ENCODE measurements at places on chromosomes 13 and 19.

GRCh38 chr13:54750521-54750920, 1721.9 kb downstream of the OLFM4 start:
- no peak for DNase-seq

DNA sequence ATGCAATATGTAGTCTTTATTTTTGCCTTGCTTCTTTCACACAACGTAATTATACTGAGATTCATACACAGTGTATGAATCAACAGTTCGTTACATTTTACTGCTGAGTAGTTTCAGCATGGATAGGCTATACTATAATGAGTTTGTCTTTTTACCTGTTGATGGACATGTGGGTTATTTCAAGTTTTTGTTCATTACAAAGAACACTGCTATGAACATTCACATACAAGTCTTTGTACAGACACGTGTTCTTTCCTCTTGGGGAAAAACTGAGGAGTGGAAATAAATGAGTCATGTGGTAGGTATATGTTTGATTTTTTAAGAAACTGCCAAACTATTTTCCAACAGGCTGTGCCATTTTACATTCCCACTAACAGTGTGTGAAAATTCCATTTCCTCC, 35.1 kb downstream of the ENOX1 start:
- no peak for DNase-seq

DNA sequence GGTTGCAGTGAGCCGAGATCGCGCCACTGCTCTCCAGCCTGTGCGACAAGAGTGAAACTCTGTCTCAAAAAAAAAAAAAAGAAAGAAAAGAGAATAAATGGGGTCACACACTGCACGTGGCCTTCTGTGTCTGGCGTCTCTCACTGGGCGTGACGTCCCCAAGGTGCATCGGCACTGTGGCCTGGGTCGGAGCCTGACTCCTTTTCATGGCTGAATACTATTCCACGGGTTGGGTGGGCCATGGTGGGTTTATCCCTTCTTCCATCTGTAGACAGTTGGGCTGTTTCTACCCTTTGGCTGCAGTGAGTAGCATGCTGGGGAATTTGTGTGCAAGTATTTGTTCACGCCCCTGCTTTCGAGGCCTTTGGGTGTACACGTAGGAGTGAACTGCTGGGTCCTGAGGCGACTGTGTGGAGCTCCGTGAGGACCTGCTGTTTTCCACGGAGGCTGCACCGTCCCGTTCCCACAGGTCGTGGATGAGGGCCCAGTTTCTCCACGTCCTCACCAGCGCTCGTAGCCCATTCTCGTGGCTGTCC, 8.3 kb upstream of the MISP start:
- DNase-seq, result no peak

- DNase-seq, result no peak
These were observed 15.2 kb downstream of the ACP7 start for GRCh38 chr19:39099341-39099740.

GRCh38 chr13:50894504-50894903, 15.1 kb upstream of the RNASEH2B start:
- DNase-seq, result no peak

- DNase-seq, result peak; percentile 78
These were observed 65.9 kb downstream of the KCNRG start for GRCh38 chr13:50080911-50081678.

GRCh38 chr13:99191900-99192399, 8.7 kb upstream of the UBAC2 start:
- DNase-seq, result peak; percentile 15

GRCh38 chr19:46226438-46226973, 3.0 kb upstream of the IGFL1 start:
- no peak for DNase-seq

- peak; percentile 40 for DNase-seq
These were observed 23.4 kb downstream of the IPO5 start for GRCh38 chr13:97976610-97977521.

DNA sequence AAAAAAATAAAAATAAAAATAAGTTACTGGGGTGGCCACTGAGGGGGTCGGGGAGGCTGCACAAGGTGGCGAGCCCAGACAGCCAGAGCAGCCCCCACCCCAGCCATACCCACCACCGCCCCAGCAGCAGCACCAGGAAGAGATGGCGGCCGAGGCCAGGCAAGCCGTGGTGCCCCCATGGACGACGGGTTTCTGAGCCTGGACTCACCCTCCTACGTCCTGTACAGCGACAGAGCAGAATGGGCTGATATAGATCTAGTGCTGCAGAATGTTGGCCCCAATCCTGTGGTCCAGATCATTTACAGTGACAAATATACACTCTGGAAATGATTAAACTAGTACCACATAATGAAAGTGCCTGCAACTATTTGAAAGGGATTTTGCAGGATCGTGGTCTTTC, 71.6 kb upstream of the ZDHHC20 start:
- no peak for DNase-seq

DNA sequence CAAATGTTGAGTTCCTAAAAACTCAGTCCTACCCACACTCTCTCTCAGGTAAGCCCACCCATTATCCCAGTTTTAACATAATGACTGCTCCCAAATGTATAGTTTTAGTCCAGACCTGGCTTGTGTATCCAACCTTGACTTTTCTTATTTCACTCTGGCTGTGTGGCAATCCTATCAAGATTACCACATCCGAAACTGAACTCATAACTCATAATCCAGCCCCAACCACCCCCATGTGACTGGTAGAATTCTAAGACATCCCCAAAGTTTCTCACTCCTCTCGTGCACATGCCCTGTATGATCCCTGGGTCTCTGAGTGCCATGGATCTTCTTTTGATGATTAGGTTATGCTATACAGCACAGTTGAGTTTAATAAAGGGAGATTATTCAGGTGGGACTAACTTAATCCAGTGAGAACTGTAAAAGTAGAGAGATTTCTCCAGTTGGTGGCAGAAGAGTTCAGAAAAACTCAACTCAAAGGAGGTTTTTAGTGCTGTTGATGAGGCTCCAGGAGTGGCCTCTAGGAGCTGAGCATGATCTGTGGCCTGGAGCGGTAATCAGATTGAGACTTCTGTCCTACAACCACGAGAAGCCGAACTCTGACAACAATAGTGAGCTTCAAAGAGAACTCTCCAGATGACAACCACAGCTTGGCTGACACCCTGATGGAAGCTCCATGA, 413.4 kb downstream of the ZNF536 start:
- no peak for DNase-seq

DNA sequence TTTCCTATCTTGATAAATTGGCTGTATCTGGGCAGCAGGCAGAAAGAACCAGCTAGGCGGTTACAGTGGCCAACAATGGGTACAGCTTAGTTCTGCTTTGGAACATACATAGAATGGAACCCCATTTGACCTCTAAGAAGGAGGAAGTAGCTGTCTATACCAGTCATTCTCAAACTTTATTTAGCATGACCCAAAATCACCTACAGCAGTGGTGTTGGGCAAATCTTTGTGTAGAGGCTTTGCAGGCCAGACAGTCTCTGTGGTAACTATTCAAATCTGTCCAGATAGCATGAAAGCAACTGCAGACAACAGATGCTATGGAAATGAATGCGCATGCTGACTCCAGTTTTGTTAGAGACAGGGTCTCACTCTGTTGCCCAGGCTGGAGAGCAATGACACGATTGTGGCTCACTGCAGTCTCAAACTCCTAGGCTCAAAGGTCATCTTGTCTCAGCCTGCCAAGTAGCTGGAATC, 12.0 kb upstream of the KCNC3 start:
- no peak for DNase-seq

DNA sequence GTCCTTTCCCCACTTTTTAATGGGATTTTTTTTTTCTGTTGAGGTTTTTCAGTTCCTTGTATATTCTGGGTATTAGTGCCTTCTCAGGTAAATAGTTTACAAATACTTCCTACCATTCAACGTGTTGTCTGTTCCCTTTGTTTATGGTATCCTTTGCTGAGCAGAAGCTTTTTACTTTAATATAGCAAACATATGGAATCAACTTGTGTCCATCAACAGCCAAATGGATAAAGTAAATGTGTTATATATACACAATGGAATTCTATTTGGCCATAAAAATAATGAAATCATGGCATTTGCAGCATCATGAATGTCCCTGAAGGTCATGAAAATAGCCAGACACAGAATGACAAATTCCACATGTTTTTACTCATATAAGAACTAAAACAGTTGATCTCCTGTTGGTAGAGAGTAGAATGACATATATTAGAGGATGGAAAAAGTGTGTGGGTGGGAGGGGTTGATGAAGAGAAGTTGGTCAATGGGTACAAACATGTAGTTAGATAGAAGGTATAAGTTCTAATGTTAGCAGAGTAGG, 500.8 kb downstream of the SLITRK6 start:
- DNase-seq, result no peak

- peak; percentile 88 for DNase-seq
These were observed at the start of gene ZNF283 for GRCh38 chr19:43826787-43827754. Gene ZNF283 (plus strand): TSS chr19:43827321. CDS start chr19:43833505, 6,184 bp downstream.

GRCh38 chr13:40186626-40187323, 479.7 kb downstream of the FOXO1 start:
- no peak for DNase-seq

GRCh38 chr19:44590245-44591059, 22.9 kb upstream of the IGSF23 start:
- no peak for DNase-seq

DNA sequence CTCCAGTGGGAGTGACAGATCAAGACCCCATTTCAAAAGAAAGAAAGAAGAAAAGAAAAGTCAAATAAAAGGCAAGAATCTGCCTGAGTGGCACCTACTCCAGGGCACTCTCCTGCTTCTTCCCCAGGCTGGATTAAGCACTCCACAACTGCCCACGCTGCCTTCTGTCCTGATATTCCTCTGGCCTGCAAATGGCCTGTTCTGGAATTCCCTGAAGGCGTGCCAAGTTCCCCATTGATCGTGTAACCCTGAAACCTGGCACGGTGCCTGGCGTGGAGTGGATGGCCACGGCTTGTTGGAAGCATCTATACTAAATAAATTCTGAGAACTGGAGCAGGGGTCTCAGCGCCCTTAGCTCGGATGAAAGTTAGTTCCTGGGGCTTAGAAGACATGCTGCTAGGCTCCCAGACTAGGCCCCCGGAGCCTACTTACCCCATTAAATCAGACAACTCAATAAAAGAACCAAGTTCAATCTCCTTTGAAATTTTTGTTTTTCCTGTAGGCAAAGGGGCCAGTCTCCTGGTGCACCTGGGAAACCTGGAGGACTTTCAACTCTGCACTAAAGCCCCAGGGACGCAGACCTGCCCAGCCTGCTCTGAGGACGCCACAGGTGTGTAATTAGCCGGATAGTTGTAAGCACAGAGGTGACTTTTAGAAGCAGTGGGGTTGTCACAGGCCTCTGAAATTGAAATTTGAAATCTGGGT, 21.9 kb downstream of the ANKRD27 start:
- no peak for DNase-seq
